GM19239 (cell line): ENCODE measurements at places on chromosomes 7 and 10.

- DNase-seq: no peak
Measured at GRCh38 chr7:50164559-50165170, 71.6 kb upstream of the ZPBP start.

DNA sequence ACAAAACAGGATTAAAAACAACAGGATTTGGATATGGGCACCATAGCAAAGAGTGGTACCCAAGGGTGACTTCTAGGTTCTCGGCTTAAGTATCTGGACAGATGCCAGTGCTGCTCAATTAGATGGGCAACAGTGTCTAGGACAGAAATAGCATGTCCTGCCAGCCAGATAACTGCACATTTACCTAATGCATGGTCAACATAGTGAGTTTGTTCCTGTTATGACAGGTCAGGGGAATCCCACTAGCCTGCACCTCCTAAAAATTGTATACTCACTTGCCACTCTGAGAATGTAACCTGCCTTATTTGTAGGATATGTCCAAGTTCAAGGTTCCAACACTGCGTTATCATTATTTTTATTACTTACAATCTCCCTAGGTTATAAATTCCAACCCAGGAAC, 471.7 kb downstream of the GRM8 start:
- DNase-seq: no peak

GRCh38 chr7:105502173-105502572, 19.9 kb downstream of the PUS7 start:
- no peak for DNase-seq

GRCh38 chr10:47457826-47458225, 26.1 kb downstream of the ANXA8 start:
- DNase-seq: no peak

- DNase-seq: no peak
Measured at GRCh38 chr10:17989908-17990767, 38.4 kb downstream of the SLC39A12 start.

- no peak for DNase-seq
Measured at GRCh38 chr10:24790599-24790998, 66.9 kb upstream of the ARHGAP21 start.

GRCh38 chr7:25495342-25496250, 267.3 kb upstream of the NPVF start:
- DNase-seq: no peak

DNA sequence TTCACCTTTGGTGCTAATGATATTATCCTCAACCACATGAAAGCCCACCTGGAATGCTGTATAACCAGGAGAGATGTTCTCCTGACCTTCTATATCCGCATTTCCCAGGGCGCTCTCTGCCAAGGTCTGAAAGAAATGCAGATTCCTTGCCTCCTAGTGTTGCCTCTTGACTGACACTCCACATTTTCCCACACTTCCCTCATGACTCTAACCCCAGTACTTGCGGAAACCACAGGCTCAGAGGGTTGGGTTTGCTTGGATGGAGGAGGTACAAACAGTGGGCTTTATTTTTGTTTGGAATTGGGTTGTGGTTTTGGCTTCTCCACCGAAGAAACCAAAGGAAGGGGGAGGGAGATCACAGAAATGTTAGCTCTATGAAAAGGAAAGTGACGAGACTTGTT, 222.9 kb upstream of the CELF2 start:
- DNase-seq: no peak

DNA sequence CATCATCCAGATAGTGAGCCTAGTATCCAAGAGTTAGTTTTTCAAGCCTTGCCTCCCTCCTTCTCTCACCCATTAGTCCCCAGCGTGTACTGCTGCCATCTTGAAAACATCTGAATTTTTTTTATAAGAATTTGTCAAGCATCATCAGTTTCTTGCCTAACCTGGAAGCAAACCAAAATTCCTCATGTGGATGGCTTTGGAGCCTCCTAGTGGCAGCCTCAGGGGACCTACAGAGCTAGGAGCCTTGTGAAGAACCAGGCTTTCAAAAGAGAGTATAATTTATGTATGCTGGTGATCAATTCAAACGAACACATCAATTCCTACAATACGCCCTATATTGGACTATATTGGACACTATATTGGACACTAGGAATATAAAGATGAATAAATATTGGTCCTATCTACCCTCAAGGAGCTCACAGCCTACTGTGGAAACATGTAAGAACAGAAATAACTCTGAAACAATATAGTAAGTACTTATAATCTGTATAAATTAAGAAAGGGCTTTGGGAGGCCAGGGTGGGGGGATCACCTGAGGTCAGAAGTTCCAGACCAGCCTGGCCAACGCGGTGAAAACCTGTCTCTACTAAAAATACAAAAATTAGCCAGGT, 63.4 kb downstream of the HPSE2 start:
- no peak for DNase-seq

GRCh38 chr10:132961420-132961786, 19.0 kb upstream of the CFAP46 start:
- no peak for DNase-seq

DNA sequence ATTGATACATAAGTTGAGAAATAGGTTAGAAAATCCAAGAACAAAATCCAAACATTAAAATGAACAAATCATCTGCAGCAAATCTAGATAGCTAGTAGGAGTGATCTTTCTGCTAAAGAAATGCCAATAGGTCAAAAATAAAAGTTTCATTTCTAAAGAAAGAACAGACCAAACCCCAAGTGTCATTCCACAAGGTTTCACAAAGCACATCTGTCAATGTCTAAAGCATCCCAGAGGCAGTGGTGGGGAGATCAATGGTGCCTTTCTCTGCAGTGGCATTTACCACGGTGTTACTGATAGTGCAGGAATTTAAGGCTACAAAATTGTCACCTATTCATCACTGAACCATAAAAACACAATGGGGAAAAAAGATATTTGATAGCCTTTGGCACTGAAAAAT, 147.9 kb downstream of the PARD3 start:
- no peak for DNase-seq

DNA sequence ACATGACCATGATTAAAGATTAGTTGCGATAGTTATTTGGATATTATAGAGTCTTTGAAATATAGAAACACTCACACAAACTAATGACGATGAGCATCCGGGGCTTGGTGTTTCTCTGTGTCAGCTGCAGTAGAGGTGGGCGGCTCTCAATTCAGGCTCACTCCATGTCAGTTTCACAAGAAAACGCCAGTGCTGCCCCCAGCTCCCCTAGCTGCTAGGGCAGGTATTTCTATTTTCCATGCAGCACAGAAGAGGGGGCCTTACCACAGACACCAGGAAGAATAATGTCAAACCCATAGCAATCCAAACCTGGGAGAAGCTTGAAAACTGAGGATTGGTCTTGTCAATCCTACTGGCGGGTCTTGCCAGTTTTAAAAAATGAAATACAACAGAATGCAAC, 197.1 kb downstream of the PHTF2 start:
- no peak for DNase-seq

GRCh38 chr7:107390916-107391315, 78.9 kb upstream of the GPR22 start:
- no peak for DNase-seq

DNA sequence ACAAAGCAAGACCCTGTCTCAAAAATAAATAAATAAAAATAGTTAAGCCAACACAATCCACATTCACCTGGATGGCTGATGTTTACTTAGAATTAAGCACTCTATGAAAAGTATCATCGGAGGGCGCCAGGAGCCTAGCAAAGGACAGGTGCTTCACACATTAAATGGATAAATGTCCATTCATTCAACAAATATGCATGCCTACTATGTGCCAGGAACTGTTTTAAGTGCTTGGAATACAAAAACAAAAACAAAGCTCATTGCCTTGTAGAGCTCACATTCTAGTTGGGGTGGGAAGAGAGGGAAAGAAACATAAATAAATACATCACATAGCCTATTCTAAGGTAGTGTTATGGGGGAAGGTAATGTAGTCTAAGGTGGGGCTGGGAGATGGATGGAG, 4.1 kb downstream of the BAIAP2L1 start:
- no peak for DNase-seq

DNA sequence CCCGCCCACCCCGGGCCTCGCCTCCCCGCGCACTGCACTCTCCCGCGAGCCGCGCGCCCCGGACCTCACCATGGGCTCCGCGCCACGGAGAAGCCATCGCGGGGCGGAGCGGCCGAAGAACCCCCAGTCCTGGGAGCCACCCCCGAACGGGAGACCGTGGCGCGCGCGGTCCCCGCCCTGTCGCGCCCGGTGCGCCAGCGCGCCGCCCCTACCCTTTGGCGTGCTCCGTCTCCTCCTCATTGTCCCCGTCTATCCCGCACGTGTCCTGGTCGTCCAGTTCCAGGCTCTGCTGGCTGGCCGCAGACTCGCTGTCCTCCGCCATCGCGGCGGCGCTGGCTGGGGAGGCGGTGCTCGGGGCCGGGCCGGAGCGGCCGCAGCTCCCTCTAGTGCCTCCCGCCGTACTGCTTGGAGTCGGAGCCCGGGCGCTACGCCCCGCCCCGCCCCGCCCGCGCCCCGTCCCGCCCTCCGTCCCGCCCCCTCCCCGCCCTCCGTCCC, at the start of gene NMT2:
Gene NMT2 (minus strand): TSS at position 403 of the 495 bp plus-strand sequence. CDS start 81 bp downstream, at position 322.
- DNase-seq: peak; percentile 95

GRCh38 chr7:75943864-75944263, 28.9 kb downstream of the POR start:
- no peak for DNase-seq

GRCh38 chr10:104657457-104657856, 16.4 kb downstream of the SORCS3 start:
- DNase-seq: no peak

GRCh38 chr10:73910401-73910763, 550 bp upstream of the PLAU start:
- DNase-seq: no peak

GRCh38 chr10:71512761-71513539, 116.2 kb downstream of the CDH23 start:
- no peak for DNase-seq

DNA sequence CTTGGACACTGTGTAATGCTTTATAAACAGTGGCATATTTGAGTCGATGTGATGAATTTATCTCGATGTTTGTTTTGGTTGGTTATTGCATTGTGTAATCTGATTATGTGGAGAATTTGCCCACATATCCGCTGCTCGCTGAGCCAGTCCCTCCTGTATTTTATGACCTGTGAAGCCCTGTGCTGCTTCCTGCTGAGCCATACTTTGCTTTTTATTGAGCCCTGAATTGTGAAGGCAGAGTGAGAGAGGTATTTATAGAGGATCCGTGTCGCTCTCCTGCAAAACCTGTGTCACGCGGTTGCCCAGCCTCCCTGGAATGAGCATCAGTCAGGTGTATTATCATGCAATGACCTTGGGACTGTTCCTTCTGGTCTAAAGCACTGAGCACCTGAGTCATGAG, 253.7 kb downstream of the ARHGAP21 start:
- no peak for DNase-seq

DNA sequence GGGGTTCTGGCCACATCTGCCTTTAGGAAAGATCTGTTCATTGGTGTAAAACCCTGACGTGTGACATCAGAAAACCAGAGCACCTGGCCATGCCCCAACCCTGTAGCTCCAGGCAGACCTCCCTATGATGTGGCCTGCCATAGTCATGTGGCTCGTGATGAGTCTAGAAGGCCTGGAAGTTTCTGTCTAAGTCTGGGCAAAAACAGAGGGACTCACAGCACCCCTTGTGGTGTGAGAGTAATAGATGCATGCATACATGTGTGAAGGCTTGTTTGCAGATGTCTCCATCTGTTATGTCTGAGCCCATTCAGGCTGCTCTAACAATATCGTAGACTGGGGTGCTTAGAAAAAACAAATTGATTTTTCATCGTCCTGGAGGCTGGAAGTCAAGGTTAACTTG, 309.3 kb downstream of the PAXIP1 start:
- no peak for DNase-seq

- no peak for DNase-seq
Measured at GRCh38 chr7:140903741-140904480, 20.8 kb downstream of the BRAF start.

DNA sequence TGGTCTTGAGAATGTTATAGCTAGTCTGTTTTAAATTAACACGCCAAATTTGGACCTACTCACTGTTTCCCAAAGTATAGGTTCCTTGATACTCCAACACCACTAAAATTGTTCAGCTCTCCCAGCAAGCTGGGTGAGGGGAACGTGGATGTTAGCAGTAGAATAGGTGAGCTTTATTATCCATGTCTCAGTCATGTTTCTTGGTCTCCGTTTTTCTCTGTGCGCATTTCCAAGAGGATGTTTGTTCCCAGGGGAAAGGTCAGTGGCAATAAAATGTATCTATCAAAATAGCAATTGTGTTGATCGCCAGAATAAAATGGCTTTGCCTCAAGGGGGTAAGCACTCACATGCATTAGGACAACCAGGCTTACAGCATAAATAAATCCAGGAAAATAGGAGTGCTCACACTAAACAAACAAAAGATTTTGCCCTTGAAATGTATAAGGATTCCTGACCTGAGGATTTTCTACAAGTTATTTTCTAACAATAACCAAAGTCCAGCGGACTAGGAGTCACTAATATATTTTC, 187.0 kb upstream of the C7orf33 start:
- no peak for DNase-seq

DNA sequence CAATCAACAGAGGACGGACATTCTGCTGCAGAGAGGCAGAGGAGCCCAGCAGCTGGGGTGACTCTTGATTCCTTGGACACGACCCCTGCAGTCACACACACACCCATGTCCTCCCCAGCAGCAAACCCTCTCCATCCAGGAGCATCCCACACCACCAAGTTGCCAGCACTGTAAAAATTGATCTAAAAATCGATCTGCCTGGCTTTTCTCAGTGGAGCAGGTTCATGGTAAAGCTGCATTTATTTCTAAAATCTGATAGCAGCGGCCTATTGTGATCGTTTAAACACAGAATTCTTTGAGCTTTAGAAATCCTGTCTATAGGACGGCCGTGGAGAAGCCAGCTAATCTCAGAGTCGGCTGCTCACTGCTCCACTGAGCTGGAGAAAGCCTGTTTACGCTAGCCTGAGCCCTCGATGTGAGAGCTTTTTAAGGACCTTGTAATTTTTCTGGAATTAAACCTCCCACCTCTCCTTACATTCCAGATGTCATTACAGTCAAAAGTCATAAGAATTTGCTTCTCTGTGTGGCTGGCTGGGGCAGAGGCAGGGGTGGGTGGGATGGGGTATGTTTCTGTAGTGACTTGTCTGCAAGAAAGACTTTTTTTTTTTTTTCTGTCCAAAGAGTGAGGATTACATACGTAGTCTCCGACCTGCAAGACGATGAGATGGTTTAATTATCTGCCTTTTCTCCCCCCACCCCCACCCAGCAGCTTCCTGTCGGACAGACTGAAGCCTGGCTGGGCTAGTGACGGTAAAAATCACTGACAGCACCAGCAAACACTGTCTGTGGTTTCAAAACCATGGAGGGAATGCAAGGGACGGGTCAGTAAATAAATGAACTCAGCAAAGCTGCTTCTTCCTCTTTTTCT, 31.6 kb downstream of the TRIM8 start:
- DNase-seq: no peak

GRCh38 chr10:122281018-122281626, 10.0 kb downstream of the BTBD16 start:
- DNase-seq: no peak

- DNase-seq: no peak
Measured at GRCh38 chr10:88415533-88416130, 167.5 kb downstream of the RNLS start.

DNA sequence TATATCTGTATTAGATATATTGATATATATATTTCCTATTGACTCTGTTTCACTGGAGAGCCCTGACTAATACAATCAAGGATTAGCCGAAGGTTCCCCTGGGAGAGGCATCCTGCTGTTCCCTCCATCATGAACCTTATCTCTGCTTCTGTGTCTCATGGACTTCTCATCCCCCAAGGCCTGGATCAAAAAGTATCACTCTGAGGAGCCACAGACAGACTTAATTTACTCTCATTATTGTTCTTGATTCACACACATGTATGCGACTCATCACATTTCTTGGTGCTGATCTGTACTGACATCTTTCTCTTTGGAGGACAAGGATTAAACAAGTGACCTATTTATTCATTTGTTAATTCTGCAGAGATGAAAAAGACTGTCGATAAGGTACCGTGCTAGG, 550.2 kb downstream of the KCNMA1 start:
- DNase-seq: no peak
